ENCODE measurements at places on chromosomes 13 and 19.

- DNase-seq, result no peak
These were observed 270.4 kb downstream of the ABCC4 start for GRCh38 chr13:95030821-95031343.

DNA sequence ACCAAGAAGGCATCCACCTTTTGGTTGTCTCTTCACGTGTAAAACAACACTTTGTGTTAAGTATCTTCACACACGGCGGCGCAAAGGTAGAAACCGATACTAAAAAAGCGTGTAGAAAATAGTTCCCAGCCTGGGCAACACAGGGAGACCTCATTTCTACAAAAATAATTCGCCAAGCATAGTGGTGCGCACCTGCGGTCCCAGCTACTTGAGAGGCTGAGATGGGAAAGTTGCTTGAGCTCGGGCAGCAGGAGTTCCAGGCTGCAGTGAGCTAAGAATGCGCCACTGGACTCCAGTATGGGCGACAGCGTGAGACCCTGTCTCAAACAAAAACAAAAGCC is 573 bp upstream of the ERCC5 start:
- no peak for DNase-seq

DNA sequence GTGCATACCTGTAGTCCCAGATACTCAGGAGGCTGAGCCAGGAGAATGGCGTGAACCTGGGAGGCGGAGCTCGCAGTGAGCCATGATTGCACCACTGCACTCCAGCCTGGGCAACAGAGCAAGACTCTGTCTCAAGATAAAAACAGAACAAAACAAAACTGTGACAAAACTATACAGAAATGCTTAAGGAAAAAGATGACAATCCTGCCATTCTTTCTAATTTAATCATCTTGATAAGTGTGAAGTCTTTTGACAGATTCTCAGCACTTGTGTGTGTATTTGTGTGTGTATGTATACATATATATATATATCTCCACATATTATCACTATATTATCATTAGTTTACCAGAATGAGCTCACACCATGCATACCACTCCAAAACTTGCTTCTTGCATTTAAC is 12.3 kb downstream of the HTR2A start:
- DNase-seq, result no peak

DNA sequence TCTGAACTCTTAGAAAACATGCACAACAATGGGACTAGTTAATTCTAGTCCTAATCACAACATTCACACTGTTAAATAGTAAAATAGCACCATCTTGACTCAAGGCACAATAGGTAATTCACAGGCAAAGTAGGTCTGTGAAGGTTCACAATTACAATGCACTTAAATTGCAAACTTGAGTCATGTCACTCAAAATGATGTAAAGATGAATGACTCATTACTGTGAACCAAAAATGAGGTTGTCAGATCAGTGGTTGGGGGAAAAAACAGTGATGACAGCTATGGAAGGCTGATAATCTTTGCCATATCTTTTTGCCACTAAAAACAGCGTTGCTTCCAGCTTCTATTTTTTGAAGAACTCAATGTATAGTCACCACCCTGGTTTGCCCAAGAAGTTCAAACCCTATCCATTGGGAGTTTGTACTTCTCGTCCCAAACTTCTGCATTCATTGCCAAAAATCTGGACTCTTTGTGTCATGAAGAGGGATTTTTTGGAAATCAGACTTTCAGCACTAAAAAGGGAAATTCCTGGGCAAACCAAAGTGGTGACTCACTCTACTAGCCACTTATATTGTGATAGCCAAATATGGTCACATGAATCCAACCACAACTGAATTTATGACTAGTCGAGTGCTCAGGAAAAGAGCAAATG is 200.9 kb upstream of the TMTC4 start:
- no peak for DNase-seq

- no peak for DNase-seq
These were observed 669.2 kb downstream of the DIAPH3 start for GRCh38 chr13:59494560-59494970.

GRCh38 chr13:74000876-74001275 is 133.3 kb downstream of the KLF12 start:
- no peak for DNase-seq

DNA sequence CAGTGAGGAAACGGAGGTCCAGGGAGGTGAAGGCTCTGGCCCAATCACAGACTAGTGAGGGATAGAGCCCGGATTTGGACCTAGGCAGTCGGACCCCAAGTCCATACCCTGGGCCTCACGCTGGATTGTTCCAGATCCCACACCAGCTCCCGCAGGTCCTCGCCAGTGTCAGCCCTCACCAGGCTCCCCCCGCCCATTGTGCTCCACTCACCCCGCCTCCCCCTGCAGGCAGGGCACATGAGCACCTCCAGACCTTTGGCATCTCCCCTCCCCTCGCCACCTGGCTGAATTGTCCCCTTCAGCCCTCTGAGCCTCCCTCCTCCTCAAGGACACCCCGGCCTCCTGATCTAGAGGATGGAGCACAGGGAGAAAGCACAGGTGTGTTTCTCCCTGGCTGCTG is 152.4 kb downstream of the KATNAL1 start:
- no peak for DNase-seq

GRCh38 chr19:30353394-30353945 is 18.7 kb upstream of the ZNF536 start:
- no peak for DNase-seq

GRCh38 chr13:75395901-75396300 is 86.1 kb downstream of the TBC1D4 start:
- no peak for DNase-seq

Measured in 8988T (cell line).